ENCODE measurements at places on chromosomes 5 and 9.

DNA sequence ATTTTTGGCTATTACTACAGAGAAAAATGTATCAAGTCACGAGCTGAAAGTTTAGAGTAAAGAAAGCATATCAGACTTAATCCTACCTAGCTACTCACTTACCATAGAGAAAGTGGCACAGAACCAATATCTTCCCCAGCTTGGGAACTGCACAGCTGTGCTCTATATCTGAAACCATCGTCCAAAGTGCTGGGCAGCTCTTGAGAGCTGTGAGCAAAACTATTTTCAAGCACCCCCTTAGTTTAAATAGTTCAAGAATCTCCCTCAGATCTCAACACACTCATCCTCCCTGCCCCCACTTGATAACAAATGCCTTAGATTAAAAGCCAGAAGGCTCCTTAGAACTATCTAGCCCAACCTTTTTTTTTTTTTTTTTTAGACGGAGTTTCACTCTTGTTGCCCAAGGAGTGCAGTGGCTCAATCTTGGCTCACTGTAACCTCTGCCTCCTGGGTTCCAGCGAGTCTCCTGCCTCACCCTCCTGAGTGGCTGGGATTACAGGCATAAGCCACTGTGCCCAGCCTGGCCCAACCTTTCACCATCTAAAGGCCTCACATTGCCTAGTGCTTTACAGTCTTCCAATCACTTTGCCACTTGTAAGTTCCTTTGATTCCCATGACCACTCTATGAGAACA, 94.2 kb upstream of the APC start:
- DNase-seq, result no peak

DNA sequence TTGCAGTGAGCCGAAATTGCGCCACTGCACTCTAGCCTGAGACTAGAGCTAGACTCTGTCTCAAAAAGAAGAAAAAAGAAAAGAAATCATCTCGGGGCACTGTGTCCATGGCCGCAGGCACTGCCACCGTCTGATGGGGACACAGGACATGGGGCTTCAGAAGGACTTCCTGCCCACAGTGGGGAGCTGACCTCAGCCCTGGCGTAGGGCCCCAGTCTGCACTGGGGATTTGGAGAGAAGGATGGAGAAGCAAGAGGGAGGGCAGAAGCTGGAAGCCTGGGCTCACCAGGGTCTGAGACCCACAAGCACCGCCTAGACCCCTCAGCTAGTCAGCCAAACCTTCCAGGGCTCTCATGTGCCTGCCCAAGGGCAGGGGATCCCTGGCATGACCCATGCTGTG, 4.1 kb upstream of the SARDH start:
- no peak for DNase-seq

- peak; percentile 51 for DNase-seq
Observed at GRCh38 chr9:137277329-137278041, at the start of gene TOR4A. Gene TOR4A, plus strand, starts transcription at chr9:137277726. Its CDS starts 964 bp downstream, at chr9:137278690.

DNA sequence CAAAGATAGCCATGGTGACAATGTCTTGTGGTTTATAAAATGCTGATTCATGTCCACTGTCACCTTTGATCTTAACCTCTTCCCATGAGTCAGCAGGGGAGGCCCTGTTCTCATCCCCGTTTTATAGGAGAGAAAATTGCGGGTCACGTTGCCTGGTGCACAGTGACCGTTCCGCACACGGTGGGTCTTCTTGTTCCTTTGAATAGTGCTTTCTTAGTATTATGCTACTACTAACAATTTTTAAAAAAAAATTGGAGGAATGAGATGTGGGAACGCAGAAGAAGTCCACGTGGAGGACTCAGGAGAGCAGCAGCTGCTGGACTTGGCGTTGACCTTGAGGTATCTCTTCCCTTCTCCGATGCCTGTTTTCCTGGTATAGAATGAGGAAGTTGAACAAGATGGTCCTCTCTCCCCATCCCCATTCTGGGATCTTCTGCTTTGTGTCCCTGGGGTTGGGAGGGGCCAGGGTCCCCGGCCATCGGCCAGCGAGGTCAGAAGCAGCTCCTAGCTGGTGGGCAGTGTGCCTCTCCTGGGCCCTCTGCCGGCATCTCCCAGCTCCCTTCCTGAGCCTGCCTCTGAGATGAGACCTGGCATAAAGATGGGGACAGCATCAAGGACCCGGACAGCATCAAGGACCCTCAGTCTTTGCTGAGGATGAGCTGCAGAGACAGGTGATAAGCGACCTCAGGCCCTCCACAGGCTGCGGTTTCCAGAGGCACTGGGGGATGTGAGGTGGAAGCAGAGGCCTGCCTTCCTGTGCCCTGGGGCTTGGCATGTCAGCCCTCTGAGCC, 143.9 kb downstream of the C9orf50 start:
- DNase-seq, result no peak

- no peak for DNase-seq
Observed at GRCh38 chr9:114746591-114747346, 59.1 kb downstream of the TNFSF15 start.

GRCh38 chr5:42593591-42593990, 163.0 kb upstream of the CCDC152 start:
- no peak for DNase-seq

- no peak for DNase-seq
Observed at GRCh38 chr9:68802525-68803015, 97.5 kb downstream of the PIP5K1B start.

DNA sequence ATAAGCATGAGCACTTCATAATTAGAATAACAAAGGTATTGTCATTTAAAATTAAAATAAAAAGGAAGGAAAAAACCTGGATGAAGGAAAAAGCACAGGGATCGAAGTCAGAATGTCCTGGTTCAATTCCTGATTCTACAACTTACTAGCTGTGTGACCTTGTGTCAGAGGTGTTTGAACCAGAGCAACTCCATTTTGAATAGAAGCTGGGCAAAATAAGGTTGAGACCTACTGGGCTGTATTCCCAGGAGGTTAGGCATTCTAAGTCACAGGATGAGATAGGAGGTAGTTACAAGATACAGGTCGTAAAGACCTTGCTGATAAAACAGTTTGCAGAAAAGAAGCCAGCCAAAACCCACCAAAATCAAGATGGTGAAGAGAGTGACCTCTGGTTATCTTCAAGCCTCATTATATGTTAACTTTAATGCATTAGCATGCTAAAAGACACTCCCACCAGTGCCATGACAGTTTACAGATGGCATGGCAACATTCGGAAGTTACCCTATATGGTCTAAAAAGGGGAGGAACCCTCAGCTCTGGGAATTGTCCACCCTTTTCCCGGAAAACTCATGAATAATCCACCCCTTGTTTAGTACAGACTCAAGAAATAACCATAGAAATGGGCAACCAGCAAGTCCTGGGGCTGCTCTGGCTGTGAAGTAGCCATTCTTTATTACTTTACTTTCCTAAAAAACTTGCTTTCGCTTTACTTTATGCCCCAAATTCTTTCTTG, 412.7 kb downstream of the PIK3R1 start:
- no peak for DNase-seq

- no peak for DNase-seq
Observed at GRCh38 chr5:6543830-6544560, 88.8 kb downstream of the NSUN2 start.

GRCh38 chr9:93663877-93664548, 87.6 kb downstream of the PHF2 start:
- no peak for DNase-seq

DNA sequence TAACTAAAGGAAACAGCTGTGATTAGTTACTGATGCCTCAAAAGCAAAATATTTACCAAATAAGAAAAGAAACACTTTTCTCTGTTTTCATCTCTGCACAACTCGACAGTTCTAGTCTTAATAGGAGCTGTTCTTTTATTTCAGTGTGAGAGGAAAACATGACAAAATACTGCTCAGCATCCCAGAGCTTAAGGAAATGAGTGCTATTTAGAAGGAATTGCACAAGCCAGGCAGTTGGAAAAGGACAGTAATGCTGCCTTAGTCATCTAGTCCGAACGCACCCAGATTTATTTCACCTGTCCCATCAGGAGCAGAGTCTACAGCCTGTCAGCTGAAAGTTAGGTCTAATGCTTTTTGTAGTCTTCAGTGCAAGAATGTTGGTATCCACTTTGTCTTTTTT, 12.3 kb downstream of the ZCCHC9 start:
- DNase-seq, result no peak

DNA sequence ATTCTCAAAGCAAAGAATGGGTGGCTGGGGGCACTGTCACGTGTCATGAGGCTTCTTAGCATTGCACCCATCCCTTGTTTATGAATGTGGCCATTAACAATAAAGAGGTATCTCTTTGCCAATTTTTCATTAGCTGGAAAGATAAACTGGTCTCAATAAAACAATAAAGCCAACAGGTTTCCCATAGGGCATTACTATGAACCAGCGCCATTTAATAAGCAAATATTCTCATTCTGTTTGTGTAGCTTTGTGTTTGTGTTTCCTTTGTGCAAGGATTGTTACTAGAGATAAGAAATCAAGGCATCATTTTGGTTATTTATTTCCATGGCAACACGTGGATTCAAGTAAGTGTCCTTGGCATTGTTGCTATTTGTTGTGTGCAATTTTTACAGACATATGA, 37.6 kb upstream of the CAST start:
- no peak for DNase-seq

GRCh38 chr5:111385970-111386831, 126.1 kb downstream of the STARD4 start:
- no peak for DNase-seq

DNA sequence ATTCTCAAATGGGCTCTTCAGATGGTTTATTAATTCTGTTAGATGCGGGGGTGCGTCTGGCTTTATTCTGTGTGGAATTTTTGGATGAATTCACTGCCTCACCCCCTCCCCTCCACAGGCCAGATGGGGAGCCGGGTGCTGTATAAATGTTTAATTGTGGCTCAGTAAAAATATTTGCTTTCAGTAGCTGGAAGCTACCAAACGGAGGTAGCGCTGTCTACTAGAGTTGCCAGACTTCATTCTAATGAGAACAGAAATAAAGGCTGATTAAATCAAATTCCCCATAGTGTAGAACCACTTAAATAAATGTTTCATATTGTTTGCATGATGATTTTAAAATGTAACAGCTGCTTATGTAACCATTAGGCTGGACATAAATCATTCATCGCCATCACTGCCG, 34.5 kb upstream of the KCNMB1 start:
- no peak for DNase-seq

DNA sequence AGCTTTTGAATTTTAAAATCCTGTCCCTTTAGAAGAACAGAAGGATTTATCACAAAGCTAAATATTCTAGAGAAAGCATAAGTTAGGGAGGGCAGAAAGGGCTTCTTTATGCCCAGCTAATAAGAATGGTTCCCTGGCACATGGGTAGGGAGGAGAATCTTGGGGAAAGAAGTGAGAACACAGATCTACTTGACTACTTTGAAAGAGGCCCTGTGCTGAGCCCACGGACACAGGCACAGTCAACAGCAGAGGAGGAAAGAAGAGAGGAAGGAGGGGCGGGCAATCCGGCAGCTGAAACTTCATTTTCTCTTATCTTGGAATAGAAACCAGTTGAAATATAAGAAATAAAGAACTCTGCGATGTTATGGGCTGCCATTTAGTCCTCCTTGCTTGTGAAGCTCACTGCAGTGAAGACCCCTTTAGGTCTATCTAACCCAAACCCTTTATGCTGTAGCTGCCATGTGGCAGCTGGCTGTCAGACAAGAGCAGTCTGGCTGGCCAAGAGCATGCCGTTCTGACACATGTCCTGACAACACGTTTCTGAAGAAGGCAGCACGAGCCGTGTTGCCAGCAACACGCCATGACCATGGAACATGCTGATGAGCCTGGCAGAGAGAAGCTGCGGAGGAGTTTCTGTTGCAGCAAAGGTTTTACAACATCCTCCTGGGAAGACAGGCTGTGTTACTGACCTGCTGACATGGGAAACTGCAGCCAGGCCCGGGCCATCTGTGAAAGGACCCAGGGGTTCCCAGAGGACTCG, 34.2 kb downstream of the ABLIM3 start:
- DNase-seq, result no peak

- no peak for DNase-seq
Observed at GRCh38 chr5:132022737-132023136, 11.3 kb upstream of the ACSL6 start.

- no peak for DNase-seq
Observed at GRCh38 chr9:21294364-21294774, 10.7 kb downstream of the IFNA5 start.

DNA sequence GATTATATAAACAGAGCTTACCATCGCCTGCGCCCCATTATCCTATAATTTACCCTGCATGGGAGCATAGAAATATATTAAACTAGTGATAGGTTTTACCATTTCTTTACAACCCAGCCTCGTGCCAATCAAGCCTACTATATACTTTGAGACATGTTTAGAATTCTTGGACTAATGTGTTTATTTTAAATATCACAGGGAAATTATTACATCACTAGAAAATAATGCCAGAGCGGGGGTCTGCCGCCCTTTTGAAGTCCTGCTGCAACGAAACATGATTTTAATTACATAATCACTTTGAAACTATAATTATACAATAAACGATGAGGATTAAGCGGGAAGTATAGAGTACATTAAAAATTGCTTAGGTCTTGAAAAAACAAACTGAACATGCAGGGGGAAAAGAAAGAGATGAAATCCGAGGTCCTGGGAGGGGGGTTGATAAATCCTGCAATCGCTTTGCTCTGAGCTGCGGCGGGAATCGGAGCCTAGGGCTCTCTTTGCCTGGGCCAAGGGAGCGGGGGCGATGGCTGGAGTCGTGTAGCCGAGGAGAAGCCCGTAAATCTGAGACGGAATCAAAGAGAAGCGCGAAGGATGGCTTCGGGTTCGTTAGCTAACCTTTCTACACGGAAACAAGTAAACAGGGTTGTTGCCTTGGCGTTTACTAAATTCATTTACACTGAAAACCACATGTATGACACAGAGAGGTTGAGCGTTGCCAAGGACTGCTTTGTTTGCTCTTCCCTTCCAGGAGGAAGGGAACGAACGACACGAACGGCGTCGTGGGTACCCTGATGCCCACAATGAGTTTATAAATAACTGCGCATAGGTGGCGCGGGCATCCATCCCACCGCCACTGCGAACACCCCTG, 127.6 kb downstream of the TMEM174 start:
- no peak for DNase-seq

GRCh38 chr5:54742417-54742891, 224.9 kb downstream of the SNX18 start:
- peak; percentile 27 for DNase-seq

DNA sequence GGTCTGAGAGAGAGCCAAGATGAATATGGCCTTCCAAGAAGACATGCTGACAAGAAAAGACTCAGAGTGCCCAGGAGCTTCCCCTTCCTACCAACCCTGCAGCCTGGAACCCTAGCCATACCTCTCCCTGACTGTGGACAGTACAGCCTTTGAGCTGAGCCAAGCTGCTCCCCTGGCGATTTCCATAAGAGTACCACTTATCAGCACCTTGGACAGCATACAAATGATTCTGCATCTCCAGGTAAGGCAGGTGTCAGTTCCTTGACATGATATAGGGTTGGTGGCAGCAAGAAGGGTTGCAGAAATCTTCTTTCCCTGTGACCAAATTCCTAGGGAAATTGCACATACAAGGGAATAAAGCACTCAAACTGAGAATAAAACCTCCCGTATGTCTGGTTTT, 58.3 kb downstream of the MFAP3 start:
- DNase-seq, result no peak

GRCh38 chr5:102231693-102232619, 64.1 kb downstream of the SLCO4C1 start:
- no peak for DNase-seq
